ENCODE measurements at places on chromosomes 4 and X.

GRCh38 chrX:102712981-102713625, 855 bp downstream of the GPRASP2 start:
- DNase-seq: no peak

DNA sequence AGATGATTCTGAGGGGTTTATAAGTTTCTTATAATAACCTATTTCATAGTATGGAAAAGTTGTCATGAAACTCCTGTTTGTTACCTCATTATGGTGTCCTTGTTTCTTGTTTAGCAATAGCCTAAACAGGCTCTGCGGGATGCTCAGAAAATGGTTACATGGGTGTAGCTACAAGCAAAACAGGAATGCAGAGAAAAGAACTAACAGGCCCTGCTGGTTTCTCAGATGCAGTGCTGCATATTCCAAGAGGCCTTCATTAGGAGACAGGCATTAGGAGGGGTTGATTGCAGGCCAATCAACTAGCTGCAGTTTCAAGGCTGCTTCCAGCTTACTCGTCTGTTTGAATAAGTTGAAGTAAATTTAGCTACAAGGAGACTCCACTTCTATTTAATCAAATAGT, 37.6 kb upstream of the HPGD start:
- no peak for DNase-seq

- DNase-seq: no peak
These were observed 1381.4 kb upstream of the IGFBP7 start for GRCh38 chr4:58491620-58492019.

DNA sequence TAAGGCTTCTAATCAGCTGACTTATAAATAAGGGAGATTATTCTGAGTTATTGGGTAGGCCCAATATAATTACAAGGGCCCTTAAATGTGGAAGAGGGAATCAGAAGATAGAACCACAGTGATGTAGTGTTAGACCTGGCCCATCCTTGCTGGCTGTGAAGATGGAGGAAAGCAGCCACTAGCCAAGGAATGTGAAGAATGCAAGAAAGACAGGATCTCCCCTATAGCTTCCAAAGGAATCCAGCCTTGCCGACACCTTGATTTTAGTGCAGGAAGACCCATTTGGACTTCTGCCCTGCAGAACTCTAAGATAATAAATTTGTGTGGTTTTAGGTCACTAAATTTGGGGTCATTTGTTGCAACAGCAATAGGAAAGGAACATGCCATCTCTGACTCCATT, 150.6 kb downstream of the SPATA18 start:
- no peak for DNase-seq

DNA sequence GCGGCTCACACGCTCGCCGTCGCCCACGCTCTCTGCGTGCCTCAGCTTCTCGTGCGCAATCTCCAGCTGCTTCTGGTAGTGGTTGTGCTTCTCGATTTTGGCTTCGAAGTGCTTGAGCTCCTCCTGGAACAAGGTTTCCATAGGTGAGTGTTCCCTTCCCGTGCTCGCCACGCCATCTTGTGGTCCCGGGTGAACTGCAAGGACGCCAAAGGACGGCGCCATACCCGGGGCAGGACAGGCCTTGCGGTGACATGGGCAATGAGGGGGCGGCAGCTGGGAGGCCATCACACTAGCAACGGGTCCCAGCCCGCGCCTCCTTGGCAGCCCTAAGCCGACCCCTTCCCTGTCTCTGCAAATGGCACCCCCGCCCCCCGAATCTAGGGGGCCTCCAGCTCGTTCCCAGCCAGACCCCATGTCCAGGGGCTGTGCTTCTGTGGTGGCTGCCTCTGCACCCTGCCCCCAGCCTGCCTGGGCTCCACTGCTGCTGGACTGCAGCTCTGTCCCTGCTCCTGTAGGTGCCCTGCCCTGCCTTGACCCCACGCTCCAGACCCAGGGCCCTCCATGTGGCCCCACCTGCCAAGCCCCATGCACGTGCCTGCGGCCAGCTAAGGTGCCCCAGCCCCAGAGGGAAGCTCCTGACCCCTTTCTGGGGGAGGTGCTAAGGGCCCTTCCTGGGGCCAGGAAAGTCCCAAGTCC, 17.3 kb downstream of the LRPAP1 start:
- DNase-seq: no peak

GRCh38 chr4:37632836-37633235, 53.3 kb downstream of the RELL1 start:
- DNase-seq: no peak

DNA sequence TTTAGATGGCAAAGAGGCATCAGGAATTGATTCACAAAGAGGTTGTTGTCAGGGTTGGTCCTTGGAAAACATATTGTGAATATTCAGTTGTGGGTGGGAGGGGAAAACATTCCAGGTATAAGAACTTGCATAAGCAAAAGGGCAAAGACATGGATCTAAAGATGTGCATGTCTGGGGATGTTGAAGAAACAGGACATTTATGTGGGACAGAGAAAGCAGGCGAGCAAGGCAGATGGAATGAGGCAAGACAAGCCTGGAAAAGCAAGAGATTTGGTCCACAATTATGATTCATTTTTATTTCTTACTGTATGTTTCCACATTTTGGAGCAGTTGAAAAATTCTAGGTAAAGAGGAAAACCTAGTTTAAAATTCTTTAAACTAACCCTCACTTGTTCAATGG, 134.9 kb upstream of the CXXC4 start:
- no peak for DNase-seq

DNA sequence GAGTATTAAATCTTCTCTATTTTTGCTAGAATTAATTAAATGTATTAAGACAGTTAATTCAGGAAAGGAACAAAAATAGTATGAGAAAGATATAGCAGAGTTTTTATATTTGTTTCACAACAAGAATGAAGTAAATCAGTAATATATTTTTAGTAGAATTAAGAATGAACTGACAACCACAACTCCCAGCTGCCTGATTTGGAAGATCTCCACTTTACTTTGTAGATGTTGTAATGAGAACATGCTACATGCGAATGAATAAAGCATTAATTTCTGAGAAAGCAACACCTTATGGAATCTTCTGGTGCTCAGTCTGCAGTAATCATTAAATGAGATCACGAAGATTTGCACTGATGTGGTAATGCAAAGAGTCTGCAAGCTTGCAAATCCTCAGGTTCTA, 695.6 kb upstream of the PCDH7 start:
- DNase-seq: no peak

DNA sequence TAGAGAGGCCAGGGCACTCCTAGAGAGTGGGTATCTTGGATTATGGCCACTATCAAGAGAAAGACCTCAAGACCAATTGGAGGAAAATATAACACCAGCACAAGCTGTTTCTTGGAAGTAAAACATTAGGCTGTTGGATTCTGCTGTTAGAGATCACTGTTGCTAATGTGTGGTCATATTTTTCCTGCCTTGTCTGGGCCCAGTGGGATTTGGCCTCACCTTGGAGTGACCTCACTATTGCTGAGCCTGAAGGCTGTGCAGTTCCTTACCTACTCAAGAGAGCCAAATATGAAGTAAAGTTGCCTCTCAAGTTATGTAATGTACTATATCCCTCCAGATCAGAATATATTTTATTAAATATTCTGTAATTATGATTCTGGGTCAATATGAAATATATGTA, 355.4 kb upstream of the CTSO start:
- DNase-seq: no peak

- DNase-seq: no peak
These were observed 399.2 kb downstream of the NLGN4X start for GRCh38 chrX:5829469-5829868.

GRCh38 chr4:8105306-8106100, 53.1 kb downstream of the ABLIM2 start:
- DNase-seq: no peak

Data from CD4-positive, alpha-beta T cell treated with Interferon gamma for 1 hour (primary cell).